ENCODE measurements at places on chromosomes 1 and 21.
A peak's percentile ranks its signal among the peaks of the same experiment; 100 is the strongest.

GRCh38 chr1:3012456-3013291, 8.6 kb upstream of the ACTRT2 start:
- DNase-seq, result peak; percentile 58

DNA sequence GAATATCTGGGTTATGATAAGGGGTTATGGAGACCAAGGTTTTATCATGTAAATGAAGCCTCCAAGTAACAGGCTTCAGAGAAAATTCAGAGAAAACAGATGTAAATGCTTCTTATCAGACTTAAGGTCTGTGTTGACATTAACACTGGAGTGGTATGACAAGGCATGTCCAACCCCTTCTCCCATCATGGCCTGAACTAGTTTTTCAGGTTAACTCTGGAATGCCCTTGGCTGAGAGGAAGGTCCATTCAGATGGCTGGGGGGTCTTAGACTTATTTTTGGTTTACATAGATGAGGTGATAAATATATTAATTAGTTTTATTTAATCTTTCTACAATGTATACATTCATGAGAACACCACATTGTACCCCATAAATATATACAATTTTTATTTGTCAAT, 399.6 kb downstream of the TBX15 start:
- DNase-seq, result no peak

- no peak for DNase-seq
These were observed 56.0 kb upstream of the CNIH3 start for GRCh38 chr1:224559981-224560728.

DNA sequence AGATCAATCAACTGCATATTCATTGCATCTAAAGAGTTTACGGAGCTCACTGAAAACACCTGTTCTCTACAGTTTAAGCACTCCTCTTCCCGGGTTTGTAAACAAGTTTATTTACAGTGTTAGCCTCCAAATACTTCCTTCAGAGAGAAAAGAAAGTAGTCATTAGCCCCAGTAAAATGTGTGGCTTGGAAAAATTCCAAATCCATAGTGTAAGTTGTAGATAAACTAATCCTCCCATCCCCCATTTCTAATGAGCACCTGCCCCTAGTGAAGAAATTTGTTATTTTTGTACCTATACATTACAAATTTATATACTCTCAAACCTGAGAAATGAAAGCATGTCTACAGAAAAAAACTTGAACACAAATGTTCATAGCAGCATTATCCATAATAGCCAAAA, 21.9 kb downstream of the PUM1 start:
- no peak for DNase-seq

DNA sequence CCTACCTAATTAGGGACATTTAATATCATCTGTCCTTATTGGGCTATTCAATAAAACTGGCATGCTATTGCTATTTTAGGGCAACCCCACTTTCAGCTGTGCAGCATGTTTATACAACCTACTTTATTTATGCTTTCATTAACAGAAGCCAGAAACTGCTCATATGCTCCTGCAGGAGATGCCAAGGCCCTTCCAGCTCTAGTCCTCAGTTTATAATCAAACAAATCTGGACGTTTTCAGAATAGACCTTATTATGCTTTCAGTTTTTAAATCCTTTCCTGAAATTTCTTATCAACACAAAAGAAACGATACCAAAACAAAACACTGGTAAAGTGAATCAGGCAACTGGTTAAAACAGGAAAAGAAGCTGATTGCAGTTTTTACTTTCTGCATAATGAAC, 53.2 kb downstream of the PTGS2 start:
- no peak for DNase-seq

DNA sequence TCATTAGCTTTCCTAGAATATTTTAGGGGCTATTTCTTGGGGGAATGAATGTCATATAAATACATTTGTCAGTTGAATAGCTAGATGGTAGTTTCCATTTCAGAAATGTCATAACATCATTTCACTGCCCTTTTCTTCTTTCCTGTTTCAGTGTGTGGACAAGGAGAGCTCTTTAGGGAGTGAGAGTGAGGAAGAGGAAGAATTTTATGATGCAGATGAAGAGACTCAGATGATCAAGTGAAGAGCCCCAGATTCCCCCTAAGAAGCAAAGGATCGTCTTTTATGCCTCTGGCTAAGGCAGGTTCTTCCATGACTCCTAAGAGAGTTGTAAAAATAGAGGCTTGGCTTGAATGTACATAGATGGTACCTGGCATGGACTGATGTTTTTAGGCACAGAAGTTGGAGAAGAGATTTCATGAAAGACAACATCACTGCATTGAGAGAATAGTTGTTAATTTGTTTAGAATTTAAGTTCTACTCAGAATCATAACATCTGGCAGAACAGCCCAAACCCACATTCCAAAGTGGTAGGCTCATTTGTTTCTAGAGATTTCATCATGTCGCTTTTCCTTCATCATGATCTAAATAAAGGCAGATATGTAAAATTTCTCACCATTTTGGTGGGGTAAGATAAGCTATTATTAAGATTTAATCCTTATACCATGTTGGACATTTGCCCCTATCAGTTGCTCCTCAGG, 44.2 kb upstream of the MAB21L3 start:
- DNase-seq, result no peak

- no peak for DNase-seq
These were observed 212.0 kb upstream of the FAM78B start for GRCh38 chr1:166378805-166379204.

DNA sequence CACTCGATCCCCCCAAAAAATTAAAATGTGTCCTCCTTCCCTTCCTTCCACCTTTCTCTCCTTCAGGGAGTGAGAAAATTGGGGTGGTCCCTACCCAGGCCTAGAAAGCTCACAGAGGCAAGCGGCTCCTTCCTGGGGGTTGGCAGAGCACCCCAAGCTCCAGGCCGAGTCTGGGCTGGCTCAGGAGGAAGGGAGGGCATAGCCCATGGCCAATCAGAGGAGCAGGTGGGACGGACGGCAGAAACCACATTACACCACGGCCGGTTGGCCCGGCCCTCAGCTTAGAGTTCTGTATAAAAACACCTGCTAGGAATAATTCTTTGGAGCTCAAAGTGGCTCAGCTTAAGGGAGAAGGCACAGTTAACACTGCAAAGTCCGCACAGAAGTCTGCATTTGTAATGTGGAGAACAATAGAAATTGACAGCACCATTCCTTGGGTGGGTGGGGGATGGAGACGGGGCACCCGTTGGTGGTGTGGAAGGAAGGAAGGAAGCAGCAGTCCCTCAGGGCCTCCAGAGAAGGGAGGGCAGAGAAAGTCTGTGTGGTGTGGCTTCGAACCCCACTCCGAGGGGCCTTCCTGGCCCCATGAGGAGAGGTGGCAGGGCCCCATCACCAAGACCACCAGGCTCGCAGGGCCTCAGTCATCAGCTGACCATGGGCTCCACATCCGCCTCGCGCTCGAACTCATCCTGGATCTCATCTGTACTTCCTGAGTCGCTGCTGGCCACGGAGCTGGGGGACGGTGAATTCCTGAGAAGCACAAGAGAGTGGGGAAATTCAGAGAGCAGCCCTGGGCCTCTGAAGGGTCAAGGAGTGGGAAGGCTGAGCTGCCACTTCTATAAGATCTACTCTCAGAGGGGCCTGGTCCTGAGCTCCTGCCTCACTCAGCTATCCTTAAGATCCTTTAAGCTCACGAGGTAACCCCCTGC, 5.8 kb upstream of the ALDH4A1 start:
- no peak for DNase-seq

- no peak for DNase-seq
These were observed 12.9 kb downstream of the DESI2 start for GRCh38 chr1:244665771-244666217.

DNA sequence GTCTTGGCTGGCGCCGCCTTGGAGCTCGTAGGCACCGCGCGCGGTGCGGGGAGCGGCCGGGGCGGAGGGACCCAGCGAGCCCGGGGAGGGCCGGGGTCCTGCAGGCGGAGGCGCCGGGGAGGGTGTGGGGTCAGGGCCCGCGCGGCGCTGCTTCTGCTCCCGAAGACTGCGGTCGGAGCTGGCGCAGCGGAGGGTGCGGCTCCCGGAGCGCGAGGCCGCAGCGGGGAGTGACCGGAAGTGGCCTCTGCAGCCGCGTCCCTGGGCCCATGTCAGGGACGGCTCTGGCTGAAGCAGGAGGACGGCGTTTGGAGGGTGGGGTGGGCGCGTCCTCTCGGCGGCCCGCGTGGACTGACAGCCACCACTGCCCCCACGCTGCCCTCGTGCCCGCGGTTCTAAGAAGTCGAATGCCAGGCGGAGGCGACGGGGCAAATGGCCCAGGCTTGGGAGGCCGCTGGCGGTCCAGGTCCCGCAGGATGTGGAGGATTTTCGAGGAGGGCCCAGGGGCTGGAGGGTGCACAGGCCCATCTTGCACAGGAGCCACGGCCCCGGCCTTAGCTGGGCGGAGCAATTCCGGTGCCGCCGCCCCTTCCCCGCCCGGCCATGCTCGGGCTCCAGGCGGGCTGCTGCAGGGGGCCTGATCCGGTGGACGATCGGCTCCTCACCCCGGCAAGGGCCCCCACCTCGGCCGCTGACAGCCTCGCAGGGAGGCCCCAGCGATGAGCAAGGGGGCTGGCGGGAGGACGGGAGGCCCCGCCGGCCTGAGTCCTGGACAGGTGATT, 7.7 kb upstream of the ZNF669 start:
- peak; percentile 32 for DNase-seq

GRCh38 chr1:113783254-113784103, 24.2 kb upstream of the PHTF1 start:
- DNase-seq, result no peak

DNA sequence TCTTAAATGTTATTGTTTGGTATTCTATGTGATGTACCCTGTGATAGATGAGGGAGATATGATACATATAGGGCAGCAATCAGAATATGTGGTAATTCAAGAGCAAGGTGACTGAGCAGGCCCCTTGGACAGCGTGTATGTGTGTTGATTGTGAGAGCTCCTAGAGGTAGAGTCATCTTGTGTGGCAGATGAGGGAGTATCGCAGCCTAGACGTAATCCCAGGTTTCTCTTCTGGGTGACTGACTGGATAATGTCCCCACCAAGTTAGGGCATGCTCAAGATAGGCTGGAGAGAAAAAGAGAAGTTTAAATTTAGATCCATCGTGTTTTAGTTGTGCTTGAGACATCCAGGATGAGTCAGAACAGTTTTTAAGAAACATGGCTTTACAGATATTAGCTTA, 185.3 kb downstream of the ZP4 start:
- DNase-seq, result no peak

DNA sequence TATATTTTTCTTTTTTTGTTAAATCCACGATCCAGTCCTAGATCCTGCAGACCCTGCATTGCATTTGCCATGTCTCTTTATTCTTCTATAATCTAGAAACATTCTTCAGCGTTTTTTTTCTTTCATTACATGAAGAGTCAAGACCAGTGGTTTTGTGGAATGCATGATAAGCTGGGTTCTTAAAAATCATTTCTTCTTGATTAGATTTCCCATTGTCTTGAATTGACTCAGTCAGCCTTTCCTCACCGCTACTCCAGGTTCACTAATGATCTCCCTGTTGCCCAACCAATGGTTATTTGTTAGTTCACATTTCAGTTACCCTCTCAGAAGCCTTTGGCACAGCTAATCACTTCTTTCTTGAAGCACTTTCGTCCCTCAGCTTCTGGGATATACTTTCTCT, 25.2 kb downstream of the CHD1L start:
- DNase-seq, result no peak

DNA sequence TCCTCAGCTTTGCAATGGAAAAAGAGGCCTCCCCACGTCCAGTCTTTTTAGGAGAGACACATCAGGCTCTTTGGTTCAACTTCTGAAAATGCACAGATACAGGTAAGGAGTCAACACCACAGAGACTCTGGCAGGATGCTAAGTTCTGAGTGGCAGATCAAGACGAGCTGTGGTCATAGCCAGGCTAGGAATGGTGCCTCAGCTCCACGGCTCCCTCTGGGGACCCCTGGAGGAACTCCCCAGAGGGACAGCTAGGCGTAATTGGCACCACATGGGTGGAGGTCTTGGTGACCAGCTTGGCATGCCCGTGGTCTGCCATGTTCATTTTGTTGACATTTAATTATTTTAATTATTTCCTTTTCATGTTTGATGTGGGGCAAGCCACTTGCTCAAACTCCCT, 206.1 kb downstream of the KAZN start:
- no peak for DNase-seq

DNA sequence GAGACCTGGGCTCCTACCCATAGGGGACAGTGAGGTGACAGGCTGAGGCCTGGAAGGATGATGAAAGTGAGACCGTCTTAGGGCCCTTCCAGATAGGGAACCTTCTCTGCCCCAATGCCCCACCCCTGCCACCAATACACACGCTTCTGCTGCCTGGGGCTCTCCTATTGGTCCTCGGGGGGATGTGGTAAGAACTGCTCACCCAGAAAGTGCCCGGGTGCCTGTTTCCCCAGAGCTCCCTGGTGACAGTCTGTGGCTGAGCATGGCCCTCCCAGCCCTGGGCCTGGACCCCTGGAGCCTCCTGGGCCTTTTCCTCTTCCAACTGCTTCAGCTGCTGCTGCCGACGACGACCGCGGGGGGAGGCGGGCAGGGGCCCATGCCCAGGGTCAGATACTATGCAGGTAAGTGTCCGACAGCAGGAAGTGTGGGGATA, 948 bp downstream of the SEMA4A start:
- no peak for DNase-seq

GRCh38 chr1:164524810-164525209, 34.2 kb upstream of the PBX1 start:
- no peak for DNase-seq

GRCh38 chr1:84410328-84411095, 12.2 kb downstream of the DNASE2B start:
- no peak for DNase-seq

DNA sequence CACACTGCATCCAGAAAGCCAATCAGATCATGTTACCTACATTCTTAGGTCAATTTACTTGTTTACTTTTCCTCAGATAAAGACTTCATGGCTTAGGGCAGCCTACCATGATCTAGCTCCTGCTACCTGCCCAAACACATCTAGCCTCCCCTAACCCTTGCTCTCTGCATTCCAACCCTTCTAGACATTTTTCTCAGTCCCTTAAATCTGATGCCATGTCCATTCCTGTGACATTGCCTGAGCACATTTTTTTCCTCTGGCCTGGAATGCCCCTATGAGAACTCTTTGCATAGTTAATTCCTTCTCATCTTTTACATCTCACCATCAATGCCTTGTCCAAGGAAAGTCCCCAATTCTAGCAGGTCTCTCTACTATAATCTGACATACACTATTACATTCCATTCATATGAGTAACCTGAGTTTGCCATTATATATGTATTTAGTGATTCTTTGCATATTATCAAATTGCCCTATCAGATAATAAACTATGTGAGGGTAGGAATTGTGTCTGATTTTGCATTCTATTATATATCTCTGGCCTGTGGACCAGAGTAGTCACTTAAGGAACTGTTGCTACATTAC, 166.9 kb downstream of the COL11A1 start:
- DNase-seq, result no peak

GRCh38 chr1:110059133-110059863, 11.2 kb downstream of the ALX3 start:
- peak; percentile 67 for DNase-seq

- DNase-seq, result peak; percentile 76
These were observed 169.6 kb upstream of the LHX8 start for GRCh38 chr1:74964508-74965102.

- peak; percentile 75 for DNase-seq
These were observed at the start of gene MAP7D1 for GRCh38 chr1:36155408-36156328. MAP7D1 (plus strand) TSS chr1:36156160; CDS start chr1:36156418, 258 bp downstream.

GRCh38 chr1:225508538-225509375, 80.9 kb upstream of the LBR start:
- no peak for DNase-seq

GRCh38 chr1:226397011-226397926, 10.6 kb downstream of the PARP1 start:
- no peak for DNase-seq
